Prostate gland (tissue), 2 donors: ENCODE measurements at places on chromosomes 6 and 20. TPM values are rescaled to one million over a fixed set of nuclear protein-coding genes. Genes with fewer than 3 reads are reported as not detected.

The RIPPLY2 gene
- total RNA-seq = not detected

The TTLL9 gene
- not detected for total RNA-seq

The SIRPB2 gene
- total RNA-seq = 0.36 TPM

The C20orf96 gene
- 4.7 TPM for total RNA-seq

The FAM8A1 gene
- total RNA-seq = 23.7 TPM

The ATXN1 gene
- 89.0 TPM for total RNA-seq

The MEP1A gene
- 0.34 TPM for total RNA-seq

The TFAP2B gene
- 0.06 TPM for total RNA-seq

The NKX2-4 gene
- not detected for total RNA-seq

The FAM110A gene
- 15.5 TPM for total RNA-seq
